Fibroblast of upper back skin (primary cell): ENCODE measurements at places on chromosomes 6 and 20.

DNA sequence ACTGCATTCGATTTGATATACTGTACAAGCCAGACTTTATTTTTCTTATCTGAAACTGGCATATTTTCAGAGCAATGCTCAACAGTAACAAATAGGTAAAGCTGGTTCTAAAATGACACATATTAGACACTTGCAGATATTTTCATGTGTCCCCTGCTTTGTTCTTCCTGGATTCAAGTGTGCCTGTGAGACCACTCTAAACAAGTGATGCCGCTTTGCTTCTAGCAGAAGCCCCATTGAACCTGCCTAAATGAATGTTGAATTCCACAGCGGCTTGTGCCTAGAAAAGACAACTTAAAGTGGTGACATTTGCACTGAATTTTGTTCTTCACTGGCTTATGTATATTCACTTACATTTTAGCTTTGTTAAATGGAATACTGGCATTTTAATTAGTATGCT lies 115.7 kb downstream of the AKAP7 start:
- DNase-seq, result no peak

DNA sequence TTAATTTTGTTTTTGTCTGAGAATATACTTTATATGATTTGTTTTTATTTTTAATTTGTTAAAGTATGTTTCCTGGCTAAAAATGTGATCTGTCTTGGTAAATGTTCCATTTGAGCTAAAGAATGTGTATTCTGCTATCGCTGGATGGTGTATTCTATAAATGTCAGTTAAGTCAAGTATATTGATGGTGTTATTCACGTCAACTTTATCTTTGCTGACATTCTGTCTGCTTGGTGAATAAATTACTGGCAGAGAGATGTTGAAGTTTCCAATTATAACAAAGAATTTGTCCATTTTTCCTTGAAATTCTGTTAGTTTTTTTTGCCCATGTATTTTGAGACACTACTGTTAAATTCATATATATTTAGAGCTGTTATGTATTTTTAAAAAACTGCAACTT lies 1131.8 kb upstream of the GJE1 start:
- no peak for DNase-seq

DNA sequence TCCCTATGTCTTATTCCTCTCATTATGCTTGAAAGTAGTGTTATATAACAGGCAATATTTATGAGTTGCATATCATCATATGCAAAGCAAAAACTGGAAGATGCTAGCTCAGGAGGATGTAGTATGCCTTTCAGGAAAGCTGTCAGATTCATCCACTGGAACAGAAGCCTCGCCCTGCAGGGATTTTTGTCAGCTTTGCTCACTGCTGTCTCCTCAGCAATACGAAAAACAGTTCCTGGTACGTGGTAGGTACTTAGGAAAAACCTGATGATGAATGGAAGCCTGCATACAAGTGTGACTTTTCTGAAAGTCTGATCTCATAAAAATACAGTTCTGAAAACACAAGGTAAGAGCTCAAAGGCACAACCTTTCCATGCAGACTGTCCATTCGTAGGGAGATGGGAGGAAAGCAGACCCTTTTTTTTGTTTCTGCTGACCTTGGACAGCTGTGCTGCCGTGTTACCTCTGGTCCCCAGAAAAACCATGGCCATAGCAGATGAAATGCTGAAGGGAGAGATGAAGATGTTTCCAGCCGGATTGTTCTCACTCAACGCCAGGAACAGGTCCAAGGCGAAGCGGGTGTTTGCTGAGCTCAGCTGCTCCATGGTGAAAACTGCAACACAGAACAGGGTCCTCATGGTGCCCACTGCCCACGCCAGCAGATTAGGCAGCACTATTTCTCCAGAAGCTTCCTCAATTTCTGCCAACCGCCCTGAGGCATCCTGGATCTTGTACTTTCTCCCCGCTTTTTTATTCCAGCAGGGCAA lies 1.5 kb downstream of the SERPINB1 start:
- no peak for DNase-seq

DNA sequence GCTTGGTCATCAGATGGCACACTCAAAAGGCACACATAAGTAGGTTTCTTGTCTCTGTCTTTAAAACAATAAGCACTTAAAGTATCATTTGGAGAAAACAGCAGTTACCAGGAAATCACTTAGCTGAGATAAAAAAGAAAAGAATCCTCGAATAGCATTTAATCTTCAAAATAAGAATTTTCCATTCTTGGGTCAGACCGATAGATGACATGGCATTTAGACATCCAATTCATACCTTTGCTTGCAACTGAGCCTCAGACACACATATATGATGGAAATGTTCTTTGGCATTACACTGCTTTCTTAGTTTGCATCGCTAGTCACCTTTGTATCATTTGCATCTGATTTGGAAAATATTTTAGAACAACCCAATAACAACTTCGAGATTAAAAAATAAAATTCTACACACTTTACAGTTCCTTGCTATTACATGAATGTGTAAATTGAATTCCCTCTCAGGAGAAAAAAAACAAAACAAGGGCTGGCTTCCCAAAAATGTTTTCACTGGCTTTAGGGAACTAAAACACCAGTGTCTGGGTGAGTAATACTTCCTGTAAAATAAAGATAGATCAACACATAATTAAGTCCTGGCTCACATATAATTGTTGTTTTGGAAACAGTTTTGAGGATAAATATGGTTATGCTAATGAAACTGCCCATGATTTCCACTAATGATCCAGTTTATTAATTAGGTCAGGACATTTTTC lies 1.3 kb upstream of the RNF217 start:
- DNase-seq, result no peak

DNA sequence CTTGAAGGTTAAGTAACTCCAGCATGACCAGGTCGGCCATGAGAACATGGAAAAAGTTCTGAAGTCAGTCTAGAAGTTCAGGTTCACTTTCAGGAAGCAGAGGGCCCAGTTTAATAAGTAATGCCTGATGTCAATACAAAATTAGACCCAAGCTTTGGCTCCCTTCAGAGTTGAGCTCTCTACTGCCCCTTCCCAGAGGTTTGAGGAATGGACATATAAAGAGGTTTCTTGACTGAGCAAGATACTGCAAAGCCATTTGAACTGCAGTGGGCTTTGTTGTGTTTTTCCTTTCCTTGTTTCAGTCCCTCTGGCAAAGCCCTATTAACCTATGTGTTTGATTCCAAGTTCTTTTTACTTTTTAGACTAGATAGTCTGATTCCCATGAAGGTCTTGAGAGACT lies 97.8 kb upstream of the PREP start:
- no peak for DNase-seq
